ENCODE measurements at places on chromosomes 5 and 9.

DNA sequence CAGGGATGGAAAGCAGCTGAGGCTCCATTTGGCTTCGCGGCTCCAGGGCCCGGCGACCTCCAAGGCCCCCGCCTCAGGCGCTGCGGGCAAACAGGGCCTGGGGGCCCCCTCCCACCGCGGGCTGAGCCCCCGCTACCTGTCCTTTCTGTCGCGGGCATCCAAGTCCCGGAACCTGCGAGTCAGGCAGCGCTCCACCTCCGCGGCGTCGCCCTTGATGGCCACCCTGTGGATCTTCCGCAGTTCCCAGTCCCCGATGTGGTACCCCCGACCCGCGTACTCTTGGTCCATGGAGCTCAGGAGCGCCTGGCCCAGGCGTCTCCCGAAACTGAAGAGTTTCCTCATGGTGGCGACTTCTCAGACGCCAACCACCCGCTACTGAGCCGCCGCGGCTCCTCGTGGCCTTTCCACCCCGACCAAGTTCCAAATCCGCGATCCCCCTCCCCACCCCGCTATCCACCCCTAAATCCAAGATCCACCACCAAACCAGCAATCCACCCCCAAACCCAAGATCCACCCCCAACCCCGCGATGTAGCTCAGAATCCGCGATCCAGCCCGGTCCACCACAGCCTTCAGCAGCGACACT, 86.5 kb upstream of the CCDC180 start:
- no peak for DNase-seq

DNA sequence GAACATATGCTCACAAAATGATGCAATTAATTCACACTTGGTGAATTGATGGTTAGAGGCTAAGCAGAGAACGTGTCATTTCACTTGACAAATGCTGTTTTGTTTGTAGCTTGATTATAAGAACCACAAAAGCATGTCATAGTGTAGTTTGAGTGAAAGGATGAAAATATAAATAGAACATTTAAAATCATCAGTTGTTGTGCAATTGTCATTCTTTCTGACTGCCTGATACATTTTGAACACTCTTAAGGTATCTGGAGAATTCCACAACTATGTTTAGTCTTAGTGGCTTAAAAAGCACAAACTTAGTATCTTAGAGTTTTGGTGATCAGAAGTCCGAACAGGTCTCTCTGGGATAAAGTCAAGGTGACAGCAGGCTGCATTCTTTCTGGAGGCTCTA, 129.4 kb downstream of the BASP1 start:
- no peak for DNase-seq

DNA sequence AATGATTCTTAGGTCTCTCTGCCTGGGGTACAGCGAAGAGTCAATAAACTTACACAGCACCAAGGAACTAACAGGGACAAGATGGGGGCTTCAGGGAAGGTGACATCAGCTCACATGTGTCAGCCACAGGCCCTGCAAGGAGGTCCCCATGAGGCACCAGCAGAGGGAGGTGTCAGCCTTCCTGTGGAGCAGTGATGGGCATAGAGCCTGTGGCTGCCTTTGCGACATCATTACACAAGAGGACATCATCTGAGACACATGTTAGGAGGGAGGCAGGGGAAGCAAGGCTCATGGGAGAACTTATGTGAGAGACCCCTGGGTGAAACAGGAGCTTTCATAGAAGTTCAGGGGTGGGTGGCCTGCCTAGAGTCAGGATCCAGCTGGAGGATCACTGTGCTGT, 389.6 kb downstream of the SEMA5A start:
- no peak for DNase-seq

DNA sequence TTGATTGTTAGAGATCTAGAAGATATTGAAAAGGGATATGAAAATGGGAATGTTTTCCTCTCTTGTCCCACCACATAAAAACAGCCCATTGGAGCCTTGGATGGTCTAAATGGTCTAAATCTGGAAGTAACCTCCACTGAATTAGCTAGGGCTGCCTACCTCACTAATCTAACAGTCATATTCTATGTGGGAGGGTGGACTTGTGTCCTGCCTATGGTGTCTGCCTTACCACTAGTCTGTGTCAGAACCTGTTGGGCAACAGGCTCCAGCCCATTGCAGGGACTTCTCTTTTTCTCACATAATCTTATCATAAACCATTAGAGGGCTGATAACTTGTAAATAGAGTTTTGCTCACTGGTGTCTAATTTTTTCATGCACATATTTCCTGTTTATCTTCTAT, 548.8 kb upstream of the CDH18 start:
- no peak for DNase-seq

DNA sequence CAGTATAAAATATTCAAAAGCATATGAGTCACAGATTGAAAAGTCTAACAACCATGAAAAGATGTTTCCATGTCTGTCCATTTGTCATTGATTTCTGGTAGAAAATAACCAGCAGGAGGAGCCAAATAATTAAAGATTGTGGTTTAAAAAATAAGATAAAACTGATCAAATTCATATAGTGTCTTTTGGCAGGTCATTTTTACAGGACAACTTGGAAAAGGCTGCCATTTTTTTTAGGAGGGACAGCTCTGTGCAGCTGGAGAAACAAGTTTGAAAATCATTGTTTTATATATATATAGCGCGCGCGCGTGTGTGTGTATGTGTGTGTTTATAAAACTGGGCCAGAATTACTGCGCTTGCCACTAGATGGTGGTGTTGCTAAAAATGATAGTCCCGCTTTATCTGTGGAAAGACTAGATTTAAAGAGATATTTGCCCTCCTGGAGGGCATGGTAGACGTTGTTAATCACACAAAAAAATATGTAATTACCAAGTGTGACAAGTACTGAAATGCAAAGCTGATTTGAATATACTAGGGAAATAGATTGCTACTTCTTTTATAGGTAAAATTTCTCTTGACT, 1.3 kb upstream of the TRMO start:
- DNase-seq: peak; percentile 34

DNA sequence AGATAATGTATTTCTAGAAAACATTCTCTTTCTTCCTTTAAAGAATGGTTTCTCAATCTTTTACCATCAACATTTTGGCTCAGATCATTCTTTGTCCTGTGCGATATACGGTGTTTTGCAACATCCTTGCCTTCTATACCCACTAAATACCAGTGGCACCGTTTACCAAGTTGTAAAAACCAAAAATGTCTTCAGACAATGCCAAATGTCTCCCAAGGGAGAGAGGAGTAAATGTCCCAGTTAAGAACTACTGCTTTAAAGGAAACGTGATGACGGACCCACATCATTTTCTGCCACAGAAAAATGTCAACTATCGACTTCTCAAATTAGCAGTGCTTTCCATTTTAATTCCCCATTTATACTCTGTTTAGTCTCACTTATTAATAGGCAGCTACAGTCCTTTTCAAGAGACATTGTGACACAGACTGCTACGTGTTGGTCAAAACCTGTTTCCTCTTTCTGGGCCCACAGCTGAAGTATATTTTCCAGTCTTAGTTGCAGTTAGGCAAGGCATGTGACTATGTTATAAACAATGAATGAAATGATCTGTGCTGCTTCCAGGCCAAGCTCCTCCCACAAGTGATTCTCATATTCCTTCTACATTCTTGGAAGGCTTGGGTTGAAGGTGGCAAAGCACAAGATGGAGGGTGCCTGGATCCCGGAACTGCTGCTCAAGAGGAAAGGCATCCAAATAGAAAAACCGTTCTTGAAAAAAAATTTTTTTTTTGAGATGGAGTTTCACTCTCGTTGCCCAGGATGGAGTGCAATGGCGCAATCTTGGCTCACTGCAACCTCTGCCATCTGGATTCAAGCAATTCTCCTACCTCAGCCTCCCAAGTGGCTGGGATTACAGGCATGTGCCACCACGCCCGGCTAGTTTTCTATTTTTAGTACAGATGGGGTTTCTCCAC, 8.8 kb downstream of the PRXL2C start:
- no peak for DNase-seq

- DNase-seq: no peak
Measured at GRCh38 chr5:156466871-156467270, 139.9 kb downstream of the SGCD start.

GRCh38 chr5:91121347-91121993, 261.6 kb downstream of the ARRDC3 start:
- no peak for DNase-seq

DNA sequence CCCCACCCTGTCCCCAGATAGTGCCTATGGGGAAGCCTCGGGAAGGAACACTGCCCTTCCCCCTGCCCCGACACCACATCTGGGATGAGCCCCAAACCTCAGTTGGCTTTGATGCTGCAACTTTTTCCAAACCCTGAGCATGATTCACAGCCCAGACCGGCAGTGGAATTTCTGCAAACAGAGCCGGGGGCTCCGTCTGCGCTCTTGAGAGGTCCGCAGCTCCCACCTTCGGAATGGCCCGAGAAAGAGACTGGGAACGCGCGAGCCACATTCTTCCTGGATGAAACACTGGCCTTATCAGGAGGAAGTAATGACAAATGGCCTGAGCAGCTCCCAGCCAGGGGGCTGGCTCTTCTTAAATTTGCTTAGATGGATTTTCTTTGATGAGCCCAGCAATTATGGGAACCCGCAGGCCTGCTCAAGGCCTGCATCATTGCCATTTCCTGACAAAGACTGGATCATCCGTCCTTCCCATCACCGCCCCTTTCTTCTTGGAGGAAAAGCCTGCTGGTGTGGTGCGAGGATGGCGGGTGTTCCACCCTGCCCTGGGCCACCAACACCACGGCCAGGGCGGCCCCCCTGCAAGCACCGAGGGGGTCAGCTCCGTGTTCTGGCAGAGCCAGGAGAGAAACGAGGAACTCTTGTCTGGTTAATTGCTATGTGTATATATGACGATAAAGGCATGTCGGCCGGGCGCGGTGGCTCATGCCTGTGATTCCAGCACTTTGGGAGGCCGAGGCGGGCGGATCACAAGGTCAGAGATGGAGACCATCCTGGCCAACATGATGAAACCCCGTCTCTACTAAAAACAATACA, 38.8 kb upstream of the COL5A1 start:
- DNase-seq: no peak

- DNase-seq: no peak
Measured at GRCh38 chr5:146003852-146004251, 67.5 kb downstream of the SH3RF2 start.

DNA sequence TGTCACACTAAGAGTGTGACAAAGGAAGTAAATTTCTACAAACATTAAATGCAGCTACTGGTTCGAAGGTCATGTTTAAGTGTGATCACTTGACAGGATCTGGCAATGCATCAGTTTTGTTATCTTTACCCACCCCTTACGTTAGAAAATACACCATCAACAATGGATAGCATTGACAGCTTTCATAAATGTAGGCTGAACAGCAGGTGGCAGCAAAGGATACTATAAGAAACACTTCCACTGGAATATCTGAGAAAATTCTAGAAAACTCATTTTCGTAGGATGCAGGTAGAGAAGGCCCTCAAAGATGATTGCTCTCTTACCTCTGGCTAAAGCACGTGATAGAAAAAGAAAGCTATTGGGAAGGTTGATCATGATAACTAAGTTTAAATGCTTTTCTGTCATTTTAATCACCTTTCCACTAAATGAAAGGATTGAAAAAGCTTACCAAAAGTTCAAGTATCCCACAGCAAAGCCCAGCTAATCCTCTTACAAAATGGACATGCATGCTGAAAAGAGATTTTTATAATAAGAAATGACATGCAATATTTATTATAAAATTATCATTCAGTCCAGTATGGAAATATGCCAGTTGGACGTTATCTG, 292.5 kb downstream of the PARP8 start:
- DNase-seq: no peak

GRCh38 chr5:15009420-15009819, 137.8 kb upstream of the ANKH start:
- DNase-seq: no peak

DNA sequence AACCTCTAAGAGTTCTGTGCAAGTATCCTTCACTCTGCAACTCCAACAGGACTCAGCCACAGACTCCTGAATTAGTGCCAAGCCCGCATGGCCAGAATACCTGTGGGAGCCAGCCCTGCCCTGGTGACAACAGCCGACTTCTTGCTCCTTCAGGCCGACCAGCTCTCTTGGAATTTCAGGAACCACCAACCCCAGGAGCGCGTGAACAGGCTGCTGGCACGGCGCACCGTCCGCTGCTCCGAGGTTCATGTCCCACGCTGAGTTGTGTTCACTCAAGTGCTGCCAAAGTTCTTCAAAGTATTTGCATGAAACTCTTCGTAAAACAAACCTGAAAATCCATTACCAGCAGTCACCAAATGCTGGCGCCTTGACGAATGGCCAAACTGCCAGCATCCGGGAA, 232.8 kb downstream of the NR2F1-AS1 start:
- no peak for DNase-seq

DNA sequence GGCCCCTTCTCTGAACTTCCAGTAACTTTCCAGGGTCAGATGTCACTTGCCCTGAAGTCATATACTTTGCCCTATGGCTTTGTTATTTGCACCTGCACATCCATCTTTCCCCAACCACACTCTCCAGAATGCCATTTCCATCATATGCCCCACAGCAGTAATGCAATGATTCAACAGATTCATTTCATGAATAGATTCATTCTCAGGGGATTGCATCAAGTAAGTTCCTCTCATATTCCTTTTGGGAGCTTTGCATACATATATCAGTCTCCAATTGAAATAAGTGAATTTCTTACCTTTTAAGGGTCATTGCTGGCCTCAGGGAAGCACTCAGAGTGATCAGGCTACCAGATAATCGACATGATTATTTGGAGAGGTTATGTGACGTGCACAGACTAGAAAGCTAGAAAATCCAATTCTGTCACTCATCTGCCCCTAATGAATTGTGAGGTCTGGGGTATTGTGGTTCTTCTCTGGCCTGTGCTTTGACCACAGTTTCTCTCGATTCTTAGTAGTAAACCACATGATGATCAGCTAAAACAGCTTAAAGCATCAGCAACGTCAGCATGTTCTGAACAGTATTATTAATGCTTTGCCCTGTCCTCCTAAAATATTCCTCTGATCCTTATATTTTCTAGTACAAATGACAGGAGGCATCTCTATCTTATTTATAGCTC, 179.9 kb downstream of the ATPSCKMT start:
- no peak for DNase-seq

GRCh38 chr5:179865491-179866240, 7.0 kb upstream of the MRNIP start:
- DNase-seq: no peak

DNA sequence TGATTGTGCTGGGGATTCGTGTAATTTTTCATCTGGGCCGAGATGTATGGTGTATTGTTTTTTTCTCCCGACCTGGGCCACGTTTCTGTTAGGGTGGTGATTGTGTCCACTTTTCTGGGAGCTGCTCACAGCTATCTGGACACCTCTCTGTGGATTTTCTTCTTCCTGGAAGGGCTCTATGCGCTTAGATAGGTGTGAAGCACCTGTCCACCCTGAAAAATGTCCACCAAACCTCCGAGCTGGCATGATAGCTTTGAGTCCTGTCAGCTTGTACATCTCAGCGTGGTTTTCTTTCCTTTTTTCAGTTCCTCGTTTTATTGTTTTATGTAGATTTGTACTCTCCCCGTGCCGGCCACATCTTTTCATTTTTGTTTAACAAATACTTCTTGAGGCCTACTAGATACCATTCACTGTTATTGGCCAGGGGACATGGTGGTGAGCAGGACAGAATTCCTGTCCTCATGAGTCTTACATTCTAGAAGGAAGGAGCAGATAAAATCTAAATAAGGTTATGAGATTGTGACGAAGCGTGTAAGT, 1.1 kb downstream of the UGCG start:
- DNase-seq: no peak

Measured in stimulated activated CD8-positive, alpha-beta memory T cell treated with anti-CD3 and anti-CD28 coated beads, Interleukin-4, amount 100 ng/mL, for 1 hour (primary cell).